Esophagus mucosa (tissue), 1 donor: ENCODE measurements at places on chromosomes 1 and 21. TPM values are rescaled to one million over a fixed set of nuclear protein-coding genes. Genes with fewer than 3 reads are reported as not detected.

The RNASEL gene
- total RNA-seq, result 6.1 TPM

The INKA2 gene
- total RNA-seq, result 2.7 TPM

DNA sequence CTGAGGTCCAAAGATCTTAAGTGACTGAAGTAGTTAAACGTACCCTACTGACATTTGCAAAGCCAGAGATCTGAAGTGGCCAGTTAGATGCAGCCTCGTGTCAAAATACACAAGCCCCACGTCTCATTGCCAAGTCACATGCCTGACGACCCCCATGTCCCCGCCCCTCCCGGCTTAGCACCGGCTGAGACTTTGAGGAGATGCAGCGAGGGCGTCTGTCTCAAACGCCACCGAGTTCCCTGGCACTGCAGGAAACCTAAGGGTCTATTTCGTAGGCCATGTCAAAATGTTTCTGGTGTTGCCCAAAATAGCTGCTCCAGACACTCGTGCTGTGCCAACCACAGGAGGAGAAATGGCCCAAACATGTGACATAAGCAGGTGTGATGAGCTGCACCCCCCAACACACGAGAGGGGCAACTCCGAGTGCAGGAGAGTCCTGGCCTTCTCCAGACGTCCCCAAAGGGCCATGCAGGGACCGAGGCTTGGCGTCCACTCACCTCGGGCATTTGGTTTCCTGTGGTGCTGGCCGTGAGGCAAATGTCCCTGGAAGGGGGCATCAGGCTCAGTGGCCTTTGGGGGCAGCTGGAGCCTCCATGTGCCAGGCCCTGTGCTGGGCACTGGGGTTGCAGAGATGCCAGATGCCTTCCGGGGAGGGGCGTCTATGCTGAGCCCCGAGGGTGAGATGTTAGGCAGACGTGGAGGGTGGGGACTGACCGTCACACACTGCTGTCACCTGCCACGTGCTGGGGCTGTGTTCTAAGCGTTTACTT lies 67.0 kb downstream of the MATN1 start:
- ATAC-seq, result no peak

DNA sequence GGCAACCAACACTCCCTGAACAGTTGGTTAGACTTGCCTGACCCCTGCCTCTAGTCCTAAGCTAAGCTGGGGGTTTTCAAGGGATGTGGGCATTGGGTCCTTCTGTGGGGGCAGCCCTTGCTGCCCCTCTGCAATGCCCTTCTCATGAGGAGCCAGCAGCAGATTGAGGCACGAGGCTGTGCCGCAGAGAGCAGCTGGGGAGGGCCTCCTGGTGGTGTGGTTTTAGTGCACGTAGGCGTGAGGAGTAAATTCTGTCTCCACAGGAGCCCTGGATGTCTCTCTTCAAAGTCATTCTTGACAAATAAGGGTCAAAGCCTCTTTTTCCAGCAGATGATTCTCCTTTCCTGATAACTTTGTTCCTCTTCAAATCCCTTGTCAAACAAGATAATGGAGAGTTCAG lies 31.8 kb upstream of the KLHDC7A start:
- ATAC-seq, result no peak

GRCh38 chr1:54567961-54568360 lies 19.9 kb downstream of the ACOT11 start:
- no peak for ATAC-seq

GRCh38 chr1:207217778-207218511 lies 103.5 kb upstream of the CD55 start:
- ATAC-seq, result no peak

GRCh38 chr1:90045853-90046563 lies 51.1 kb downstream of the ZNF326 start:
- no peak for ATAC-seq

DNA sequence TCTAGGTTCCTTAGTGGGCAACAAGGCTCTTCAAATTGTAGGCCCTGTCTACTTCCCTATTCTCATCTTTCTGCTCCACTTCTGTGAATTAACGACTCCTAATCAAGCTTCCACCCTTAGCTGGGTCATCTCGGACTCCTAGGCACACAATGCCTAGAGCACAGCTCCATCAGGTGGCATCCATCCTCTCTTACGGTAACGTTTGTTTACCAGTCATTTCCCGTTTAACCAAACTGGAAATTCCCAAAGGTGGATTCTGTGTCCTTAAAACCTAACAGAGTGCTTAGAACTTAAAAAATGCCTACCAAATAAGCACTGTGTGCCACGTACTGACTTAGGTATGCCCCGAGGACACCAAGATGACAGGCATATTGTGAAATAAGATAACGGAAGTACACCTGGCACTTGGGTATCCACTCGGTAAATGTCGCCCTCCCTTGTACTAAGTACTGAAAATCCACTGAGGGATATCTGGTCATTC lies 1.5 kb downstream of the PARP1 start:
- ATAC-seq, result peak; percentile 12

- no peak for ATAC-seq
Observed at GRCh38 chr1:200258447-200259375, 151.1 kb downstream of the ZNF281 start.

- ATAC-seq, result no peak
Observed at GRCh38 chr1:97050506-97050905, 328.9 kb downstream of the PTBP2 start.

The BRINP3 gene
- not detected for total RNA-seq

GRCh38 chr1:232553809-232554208 lies 76.1 kb downstream of the SIPA1L2 start:
- ATAC-seq, result no peak
